ENCODE measurements at places on chromosomes 5 and 9.

DNA sequence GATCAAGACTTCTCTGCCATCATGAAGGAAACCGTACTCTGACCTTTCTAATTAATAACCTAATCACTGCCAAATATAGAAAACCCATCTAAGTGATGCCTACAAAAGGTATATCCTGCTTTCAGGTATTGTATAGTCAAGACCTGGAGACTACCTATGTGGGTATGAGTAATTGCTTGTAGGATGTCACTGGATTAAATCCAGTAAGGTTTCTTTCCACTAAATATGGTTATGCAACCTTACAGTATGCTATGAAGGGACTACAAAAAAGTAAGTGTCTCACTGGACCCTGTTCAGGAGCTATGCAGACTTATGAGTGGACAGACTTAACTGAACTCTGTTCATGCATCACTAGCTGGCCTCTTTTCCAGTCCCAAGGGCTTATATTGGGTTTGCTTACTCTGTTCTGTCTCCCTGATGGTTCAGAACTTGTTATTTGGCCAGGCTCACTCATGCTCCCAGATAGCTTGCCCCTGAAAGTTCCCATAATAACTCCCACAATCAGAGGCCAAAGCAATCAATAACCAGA, 51.1 kb downstream of the PDE6A start:
- no peak for DNase-seq

GRCh38 chr5:10676224-10676623, 84.8 kb downstream of the DAP start:
- no peak for DNase-seq

DNA sequence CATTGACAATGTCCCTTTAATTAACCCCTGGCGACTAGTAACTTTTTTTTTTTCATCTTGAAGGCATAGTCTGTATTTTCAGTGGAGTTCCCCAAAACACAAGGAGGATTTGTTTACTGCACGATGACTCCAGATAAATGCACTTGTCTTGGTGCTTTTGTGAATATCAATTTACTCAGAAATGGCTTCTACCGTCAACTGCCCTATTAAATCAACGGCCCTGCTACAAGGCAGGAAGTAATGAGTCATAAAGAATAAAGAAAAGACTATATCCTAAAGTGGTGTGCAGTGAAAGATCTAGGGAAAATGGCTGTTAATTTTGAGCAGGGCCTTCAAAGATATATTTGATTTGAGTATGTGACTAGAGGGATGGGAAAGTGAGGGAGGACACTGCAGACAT, 388.3 kb upstream of the CHD1 start:
- no peak for DNase-seq

DNA sequence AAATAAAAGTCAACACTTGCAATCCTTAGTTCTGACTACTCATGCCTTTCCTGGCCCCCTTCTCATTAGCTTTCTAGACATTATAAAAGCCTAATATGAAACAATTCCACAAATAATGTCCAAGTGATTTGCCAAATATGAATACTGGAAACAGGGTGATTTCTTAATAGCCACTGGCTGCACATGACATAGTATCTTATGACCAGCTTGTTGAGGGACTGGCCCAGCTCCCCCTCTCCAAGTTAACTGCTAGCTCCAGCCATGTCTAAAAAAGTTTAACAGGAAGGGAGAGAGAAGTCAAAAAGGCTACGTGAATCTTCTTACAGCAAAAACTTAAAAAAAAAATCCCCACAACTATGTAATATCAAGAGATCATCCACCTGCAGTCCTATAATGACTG, 1.5 kb downstream of the CERT1 start:
- peak; percentile 41 for DNase-seq

GRCh38 chr5:179494774-179495526, 55.4 kb upstream of the RUFY1 start:
- DNase-seq, result no peak

GRCh38 chr5:33964132-33964700, 20.3 kb downstream of the SLC45A2 start:
- DNase-seq, result no peak

DNA sequence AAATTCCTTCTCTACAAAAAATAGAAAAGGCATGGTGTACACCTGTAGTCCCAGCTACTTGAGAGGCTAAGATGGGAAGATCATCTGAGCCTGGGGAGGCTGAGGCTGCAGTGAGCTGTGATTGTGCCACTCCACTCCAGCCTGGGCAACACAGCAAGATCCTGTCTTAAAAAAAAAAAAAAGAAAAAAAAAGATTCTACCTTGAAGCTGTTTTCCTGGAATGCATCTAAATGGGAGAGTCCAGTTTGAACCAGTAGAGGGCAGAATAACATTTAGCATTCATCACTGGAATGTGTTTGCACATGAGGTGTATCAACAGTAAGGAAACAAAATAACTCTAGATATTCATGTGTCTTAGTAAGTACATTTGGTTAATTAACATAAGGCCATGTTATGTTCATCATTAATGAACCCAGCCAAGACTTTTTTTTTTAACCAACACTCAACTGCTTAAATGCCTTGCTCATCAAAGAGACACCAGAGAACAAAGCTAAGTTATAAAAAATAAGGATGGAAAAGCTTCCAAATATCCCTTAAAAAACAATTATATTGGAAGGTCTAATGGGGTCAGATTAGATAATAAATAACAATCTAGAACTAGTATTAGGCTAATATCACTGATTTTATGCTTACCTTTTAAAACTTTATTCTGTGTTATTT, 16.1 kb downstream of the IFNE start:
- peak; percentile 70 for DNase-seq

DNA sequence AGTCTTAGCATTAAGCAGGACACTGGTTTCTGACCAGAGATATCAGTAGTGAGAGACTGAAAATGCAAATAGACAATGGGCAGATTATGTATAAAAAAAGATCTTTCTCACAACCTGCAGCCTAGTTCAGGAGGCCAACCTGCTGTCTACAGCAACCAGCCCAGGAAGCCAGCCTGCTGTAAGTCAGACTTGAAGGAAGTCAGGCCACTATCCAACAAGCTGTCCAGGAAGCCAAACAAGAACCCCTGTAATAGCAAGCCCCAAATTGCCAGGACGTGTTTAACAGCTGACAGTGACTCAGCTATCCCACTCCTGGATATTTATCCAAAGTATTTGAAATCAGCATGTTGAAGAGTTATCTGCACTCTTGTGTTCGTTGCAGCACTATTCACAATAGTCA, 121.8 kb upstream of the SPIN1 start:
- no peak for DNase-seq

- DNase-seq, result no peak
Observed at GRCh38 chr5:41841325-41841724, 28.9 kb downstream of the OXCT1 start.

DNA sequence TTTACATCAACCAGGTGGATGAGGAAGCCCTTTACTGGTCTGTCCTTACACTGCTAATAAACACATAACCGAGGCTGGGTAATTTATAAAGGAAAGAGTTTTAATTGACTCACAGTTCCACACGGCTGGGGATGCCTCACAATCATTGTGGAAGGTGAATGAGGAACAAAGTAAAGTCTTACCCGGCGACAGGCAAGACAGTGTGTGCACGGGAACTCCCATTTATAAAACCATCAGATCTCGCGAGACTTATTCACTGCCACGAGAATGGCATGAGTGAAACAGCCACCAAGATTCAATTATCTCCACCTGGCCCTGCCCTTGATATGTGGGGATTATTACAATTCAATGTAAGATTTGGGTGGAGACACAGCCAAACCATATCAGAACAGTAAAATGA, 67.3 kb upstream of the GRAMD2B start:
- DNase-seq, result no peak

DNA sequence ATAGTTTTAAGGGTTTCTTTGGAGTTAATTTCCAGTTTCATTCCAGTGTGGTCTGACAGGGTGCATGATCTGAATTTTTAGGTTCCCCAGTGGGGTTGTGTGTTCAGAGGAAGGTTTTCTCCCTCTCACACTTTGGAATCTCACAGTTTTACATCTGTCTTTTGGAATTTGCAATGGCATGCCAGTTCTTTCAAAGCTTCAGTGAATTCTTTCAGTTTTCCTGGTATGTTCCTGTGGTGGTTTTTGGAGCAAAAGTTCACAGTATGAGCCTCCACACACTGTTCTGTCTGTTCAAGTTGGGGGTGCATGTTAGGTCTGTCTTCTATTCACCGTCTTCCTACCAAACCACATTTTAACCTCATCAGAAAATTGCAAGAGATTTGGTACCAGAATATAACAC, 624.2 kb downstream of the KCTD16 start:
- no peak for DNase-seq

GRCh38 chr9:132516911-132517310, 65.5 kb upstream of the BARHL1 start:
- no peak for DNase-seq

DNA sequence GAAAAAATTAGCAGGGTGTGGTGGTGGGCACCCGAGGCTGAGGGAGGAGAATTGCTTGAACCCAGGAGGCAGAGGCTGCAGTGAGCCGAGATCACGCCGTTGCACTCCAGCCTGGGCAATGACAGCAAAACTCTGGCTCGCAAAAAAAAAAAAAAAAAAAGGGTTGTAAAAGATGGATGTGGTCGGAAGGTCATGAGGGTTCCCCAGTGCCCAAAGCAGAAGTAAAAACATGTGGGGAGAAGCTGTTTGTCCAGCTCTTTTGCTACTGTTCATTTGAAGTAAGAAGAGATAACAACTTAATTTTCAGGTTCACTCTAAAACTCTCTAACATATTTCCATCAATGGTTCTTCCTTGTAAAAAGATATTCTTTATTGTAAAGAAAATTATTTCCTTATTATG, 57.1 kb upstream of the GOLPH3 start:
- no peak for DNase-seq

GRCh38 chr5:95075111-95075510, 209.8 kb downstream of the MCTP1 start:
- DNase-seq, result no peak

- DNase-seq, result peak; percentile 82
Observed at GRCh38 chr9:131697908-131698617, 41.8 kb downstream of the RAPGEF1 start.

GRCh38 chr9:129864991-129865647, 29.9 kb downstream of the USP20 start:
- DNase-seq, result no peak

GRCh38 chr5:90461288-90461687, 13.3 kb downstream of the MBLAC2 start:
- DNase-seq, result no peak

DNA sequence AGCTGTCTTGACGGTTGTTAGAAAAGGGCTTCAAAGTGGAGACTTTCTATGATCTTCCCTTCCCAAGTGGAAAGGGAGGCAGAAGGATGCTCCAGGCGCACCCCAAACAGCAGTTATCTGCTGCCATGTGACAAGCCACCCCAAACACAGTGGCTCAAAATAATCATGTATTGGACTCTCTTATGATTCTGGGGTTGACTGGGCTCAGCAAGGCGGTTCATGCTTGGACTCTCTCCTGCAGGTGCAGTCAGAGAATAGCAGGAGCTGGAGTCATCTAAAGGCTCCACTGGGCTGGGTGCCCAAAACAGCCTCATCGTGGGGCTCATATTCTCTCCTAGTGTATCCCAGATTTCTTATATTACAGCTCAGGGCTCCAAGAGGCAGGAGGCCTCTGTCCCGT, 177.6 kb upstream of the IER5L start:
- no peak for DNase-seq

DNA sequence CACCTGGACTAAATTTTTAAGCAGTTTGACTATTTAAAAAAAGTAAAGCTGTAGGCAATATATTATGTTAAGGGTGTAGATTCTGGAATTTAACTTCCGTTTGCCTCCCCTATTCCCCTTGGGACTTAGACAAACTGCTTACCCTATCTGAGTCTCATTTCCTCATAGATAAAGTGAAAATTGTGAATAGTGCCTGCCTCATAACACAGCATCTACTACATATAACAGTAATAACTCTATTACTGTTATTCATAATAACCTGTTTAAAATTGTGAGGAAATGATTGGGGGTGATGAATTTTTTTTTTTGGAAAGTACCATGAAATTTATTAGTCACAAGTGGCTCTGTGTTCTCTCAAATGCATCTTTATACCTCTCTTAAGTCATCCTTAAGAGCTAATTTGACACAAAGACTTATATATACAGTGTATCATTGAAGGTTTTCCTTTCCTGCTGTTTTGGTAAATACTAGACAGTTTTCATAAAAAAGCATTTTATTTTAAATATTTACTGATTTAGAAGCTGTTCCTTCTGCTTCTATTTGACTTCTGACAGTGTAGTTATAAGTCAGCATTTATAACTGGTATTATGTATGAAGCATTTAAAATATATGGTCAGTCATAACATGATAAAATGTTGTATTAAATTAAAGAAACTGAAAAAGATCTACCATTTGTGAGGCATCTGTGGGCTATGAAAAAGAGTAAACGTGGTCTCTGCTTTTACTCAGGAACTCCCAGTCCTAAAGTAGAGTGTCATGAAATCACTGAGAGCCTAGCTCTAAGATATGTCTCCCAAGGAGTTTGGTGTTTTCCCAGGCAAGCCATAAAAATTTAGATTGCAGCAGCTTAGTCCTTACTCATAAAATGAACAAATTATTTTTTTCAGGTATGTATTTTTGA, 46.4 kb downstream of the MCCC2 start:
- no peak for DNase-seq

- DNase-seq, result no peak
Observed at GRCh38 chr9:114271556-114272510, 51.1 kb upstream of the ORM1 start.

- no peak for DNase-seq
Observed at GRCh38 chr5:12467799-12468198, 563.6 kb upstream of the CTNND2 start.

- DNase-seq, result peak; percentile 41
Observed at GRCh38 chr5:33675958-33676464, 215.8 kb downstream of the ADAMTS12 start.

DNA sequence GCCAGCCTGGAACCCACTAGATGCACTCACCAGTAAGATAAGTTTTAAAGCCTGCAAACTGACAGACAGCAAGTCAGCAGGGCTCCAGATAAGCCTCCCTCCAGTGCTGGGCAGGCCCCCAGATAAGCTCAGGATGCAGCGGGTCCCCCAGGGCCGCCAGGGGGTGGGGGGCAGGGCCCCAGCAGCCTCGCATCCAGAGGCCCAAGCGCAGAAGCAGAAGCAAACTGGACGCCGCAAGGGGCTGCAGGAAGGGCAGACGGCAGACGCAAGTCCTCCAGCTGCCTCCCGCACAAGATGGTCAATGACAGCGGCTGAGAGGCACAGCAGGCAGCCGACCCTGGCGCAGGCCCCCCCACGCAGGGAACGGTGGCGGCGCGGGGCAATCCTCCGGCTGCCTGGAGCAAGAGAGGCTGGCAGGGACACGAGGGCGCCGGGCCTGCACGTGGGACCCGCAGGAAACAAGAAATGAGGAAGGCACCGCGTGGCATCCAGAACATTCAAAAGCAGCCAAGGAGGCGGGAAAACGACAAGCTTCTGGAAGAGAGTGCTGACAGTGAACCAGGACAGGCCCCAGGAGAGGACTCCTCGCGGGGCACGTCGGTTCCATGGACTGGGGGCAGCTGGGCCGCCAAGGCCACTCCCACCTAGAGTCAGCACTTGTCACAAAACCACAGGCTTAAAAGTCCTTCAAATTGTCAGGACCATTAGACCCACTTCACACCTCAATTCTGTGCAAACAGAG, 49.8 kb downstream of the ROR2 start:
- peak; percentile 73 for DNase-seq

GRCh38 chr5:77175231-77175630, 35.2 kb upstream of the PDE8B start:
- no peak for DNase-seq

Data from eye (tissue), 1 donor.